Left lung (tissue), 14 donors: ENCODE measurements at places on chromosomes 1 and 21. TPM values are rescaled to one million over a fixed set of nuclear protein-coding genes. Genes with fewer than 3 reads are reported as not detected.

GRCh38 chr1:181425566-181425965 is 57.8 kb upstream of the CACNA1E start:
- DNase-seq: no peak

- no peak for DNase-seq
These were observed 42.8 kb downstream of the TYW3 start for GRCh38 chr1:74775735-74776134.

GRCh38 chr21:37374027-37374426 is 7.5 kb downstream of the DYRK1A start:
- DNase-seq: no peak

DNA sequence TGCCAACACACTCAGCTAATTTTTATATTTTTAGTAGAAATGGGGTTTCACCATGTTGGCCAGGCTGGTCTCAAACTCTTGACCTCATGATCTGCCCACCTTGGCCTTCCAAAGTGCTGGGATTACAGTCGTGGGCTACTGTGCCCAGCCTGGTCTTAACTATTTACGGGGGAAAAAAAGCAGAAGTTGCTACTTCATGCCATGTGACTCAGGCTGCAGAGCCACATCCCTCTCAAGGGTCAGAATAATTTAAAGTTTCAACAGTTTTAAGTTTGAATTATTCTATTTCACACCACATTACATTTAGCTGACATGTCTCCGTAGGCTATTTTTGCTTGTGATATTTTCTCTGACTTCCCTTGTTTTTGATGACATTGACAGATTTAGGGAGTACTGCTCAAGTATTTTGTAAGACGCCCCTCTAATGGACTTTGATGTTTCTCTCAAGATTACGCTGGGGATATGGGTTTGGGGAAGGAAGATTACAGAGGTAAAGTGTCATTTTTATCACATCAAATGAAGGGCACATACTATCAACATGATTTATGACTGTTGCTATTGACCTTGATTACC is 14.6 kb upstream of the AGBL4 start:
- DNase-seq: no peak

DNA sequence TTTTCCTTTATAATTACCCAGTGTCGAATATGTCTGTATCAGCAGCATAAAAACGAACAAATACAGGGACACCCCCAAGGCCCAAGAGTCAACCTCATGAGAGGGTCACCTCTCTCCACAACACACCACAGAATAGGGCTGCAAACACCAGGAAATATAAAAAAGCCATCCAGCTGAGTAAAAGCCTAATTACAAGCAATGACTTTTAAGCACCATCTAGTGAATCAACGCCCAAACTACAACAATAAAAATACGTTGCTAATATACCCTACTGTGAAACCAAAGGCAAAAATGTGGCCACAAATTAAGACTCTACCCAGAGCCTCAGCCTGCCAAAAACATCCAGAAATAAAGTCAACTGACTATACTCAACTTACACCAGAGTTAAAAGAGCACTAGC is 817.9 kb upstream of the NEGR1 start:
- no peak for DNase-seq

DNA sequence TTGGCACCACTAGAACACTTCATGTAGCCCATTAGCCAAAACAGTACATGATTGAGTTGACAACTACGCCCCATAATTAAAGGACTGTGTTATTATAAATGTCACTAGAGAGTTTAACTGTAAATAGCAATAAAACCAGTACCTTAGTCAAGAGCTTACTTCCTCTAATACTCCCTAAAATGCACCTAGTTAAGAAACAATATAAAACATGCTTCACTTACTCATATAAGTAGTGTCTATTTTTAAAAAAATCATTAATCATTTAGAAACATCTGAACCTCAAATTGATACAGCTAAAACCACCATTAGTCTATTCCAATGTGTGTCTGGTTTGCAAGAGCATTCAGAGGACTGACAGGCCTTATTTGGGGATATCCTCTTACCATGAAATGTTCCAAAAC is 25.3 kb downstream of the PTP4A2 start:
- DNase-seq: no peak

DNA sequence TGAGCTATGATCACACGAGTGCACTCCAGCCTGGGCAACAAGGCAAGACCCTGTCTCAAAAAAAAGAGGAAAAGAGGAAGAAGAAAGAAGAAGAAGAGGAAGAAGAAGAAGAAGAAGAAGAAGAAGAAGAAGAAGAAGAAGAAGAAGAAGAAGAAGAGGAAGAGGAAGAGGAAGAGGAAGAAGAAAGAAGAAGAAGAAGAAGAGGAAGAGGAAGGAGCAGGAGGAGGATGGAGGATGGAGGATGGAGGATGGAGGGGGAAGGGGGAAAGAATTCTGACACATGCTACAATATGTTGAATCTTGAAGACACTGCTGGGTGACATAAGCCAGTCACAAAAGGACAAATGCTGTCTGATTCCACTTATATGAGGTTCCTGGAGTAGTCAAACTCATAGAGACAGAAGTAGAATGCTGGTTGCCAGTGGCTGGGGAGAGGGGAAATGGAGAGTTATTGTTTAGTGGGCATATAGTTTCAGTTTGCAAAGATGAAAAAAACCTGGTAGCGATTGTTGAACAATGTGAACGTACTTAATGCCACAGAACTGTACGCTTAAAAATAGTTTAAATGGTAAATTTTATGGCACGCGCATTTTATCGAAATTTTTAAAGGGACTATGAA is 47.3 kb upstream of the COA6 start:
- DNase-seq: no peak

DNA sequence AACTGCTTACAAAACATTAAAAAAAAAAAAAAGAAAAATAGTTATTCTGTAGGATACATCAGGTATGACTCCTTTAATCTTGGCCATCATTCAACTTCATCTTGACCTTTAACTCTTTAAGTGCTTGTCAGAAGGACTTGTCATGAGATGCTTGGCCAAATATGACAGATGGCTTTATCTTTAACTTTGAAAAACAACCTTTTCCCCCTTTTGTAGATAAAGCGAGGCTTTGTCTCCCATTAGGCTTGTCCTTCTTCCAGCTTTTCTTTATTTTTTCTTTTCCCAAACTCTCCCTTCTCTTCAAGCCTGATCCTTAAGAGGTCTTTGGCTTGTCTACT is 2.3 kb downstream of the SRSF10 start:
- no peak for DNase-seq

- DNase-seq: no peak
These were observed 17.2 kb downstream of the KCNJ15 start for GRCh38 chr21:38273745-38274542.

DNA sequence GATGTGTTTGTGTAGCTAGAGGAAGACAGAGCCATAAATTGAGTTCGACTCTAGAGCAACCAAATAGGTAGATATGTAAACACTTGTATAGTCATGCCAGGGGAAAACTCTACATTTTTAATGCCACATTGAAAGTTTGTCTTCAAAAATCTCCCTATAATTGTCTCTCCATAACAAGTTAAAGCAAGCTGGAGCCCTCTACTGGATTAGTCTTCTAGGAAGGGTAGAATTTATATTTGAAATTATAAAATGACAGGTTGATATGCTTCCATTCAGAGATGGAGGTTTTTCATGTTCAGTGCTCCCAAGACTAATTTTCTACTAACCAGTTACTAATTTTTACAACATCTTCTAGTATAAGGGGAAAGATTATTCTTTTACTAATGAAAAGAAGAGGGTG is 13.1 kb upstream of the COL24A1 start:
- DNase-seq: no peak

GRCh38 chr1:209323743-209324142 is 259.8 kb upstream of the CAMK1G start:
- no peak for DNase-seq

Gene CLDN17
- not detected for polyA plus RNA-seq

Gene CDC20
- 31.9 TPM for polyA plus RNA-seq

Gene ADAM30
- polyA plus RNA-seq: not detected

Gene OR10Z1
- polyA plus RNA-seq: 0.21 TPM
